Activated T-cell treated with anti-CD3 and anti-CD28 coated beads, Interleukin-2, amount 50 U/mL, for 4 hours (primary cell): ENCODE measurements at places on chromosomes 16 and 17.

- DNase-seq = no peak
These were observed 3.6 kb downstream of the COG1 start for GRCh38 chr17:73196500-73196899.

GRCh38 chr17:65261682-65262636 lies 124.8 kb downstream of the RGS9 start:
- DNase-seq = no peak

DNA sequence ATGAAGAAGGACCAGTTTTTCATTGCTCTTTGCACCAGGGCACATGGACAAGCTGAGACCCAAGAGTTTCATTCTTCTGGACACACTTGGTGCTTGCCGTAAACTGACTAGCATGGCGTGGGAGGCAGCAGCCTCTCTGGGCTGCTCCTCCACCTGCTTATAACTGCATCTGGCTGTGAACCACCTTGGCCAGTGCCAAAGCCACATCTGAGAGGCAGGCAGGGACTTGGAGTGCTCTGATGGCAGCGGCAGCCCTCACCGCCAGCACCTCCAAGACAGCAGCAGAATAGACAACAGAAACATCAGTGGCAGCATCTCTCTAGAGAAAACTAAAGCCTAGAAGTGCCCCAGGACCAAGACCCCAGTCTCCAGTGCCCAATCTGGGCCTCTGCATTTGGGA lies 4.7 kb downstream of the KRT37 start:
- no peak for DNase-seq

GRCh38 chr17:44792276-44792675 lies 33.5 kb downstream of the ADAM11 start:
- DNase-seq = no peak

DNA sequence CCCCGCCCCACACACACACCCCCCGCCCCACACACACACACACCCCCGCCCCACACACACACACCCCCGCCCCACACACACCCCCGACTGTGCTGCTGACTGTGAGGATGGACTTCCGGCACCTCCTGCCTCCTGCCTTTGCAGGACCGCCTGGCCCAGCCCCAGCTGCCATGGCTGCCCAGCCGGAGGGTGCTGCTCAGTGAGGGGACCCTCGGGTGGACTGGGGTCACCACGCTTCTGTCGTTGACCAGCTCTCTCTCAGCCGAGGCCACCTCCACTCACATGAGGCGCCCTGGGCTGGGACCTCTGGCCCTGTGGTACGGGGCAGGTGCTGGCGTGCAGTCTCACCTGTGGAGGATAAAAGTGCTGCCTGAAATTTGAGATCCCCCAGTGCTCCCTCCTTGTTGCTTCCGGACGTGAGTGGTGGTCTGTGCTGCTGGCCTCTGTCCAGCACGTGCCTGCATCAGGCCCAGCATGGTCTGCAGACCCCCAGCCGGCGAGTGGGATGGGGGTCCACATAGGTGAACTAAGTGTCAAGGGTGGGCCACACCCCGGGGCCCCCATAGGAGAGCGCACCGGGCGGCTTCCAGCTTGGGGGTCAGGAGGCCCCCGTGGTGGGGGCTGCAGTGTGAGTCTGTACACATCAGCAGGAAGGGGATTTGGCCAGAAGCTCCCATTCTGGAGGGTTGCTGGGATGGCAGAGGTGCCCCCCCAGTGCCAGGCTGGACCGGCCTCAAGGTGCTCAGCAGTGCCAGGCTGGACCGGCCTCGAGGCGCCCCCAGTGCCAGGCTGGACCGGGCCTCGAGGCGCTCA lies 11.2 kb downstream of the METRNL start:
- no peak for DNase-seq

- DNase-seq = no peak
These were observed 10.0 kb upstream of the BHLHA9 start for GRCh38 chr17:1260086-1260769.

GRCh38 chr17:3506054-3506453 lies 30.3 kb downstream of the ASPA start:
- DNase-seq = no peak

- no peak for DNase-seq
These were observed 344.4 kb upstream of the ASIC2 start for GRCh38 chr17:33637534-33637933.

- DNase-seq = no peak
These were observed 20.9 kb downstream of the ENGASE start for GRCh38 chr17:79095345-79096055.

DNA sequence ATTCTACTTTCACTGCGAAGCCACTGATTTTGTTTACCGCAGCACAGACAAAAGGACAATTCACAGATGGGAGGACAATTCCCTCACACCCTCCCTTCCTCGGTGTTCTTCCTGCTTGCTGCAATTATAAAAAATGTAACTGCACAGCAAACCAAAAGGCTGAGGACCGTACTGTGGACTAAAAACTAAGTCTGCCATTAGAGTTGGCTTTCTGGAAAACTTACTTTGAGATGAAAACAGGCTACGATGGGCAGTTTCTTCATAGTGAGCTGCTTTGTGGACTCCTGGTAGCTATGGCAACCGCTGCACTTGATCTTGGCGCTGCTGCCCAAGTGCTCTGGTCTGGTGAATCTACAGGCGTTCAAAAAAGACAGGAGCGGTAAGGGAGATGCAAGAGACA lies 35.2 kb downstream of the USP22 start:
- DNase-seq = no peak

GRCh38 chr17:50221864-50222545 lies 20.6 kb upstream of the COL1A1 start:
- no peak for DNase-seq

GRCh38 chr17:57032343-57032742 lies 52.7 kb upstream of the AKAP1 start:
- DNase-seq = no peak

DNA sequence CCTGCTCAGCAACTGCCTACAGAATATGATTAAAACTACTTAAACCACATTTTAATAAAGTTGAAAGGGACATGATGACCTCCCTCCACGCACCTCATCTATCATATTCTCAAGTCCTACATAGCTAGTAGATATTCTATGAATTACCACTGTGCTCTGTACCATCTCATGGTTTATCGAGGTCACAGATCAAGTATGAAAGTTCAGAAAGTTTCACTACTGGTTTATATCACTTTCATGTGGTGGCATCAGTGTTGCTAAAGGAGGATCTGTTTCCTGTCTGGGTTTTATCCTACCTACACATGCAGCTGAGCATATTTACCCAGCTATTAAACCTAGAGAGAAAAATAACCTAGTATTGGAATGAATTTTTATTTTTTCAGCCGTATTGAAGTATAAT lies 214.9 kb upstream of the MON1B start:
- DNase-seq = no peak

DNA sequence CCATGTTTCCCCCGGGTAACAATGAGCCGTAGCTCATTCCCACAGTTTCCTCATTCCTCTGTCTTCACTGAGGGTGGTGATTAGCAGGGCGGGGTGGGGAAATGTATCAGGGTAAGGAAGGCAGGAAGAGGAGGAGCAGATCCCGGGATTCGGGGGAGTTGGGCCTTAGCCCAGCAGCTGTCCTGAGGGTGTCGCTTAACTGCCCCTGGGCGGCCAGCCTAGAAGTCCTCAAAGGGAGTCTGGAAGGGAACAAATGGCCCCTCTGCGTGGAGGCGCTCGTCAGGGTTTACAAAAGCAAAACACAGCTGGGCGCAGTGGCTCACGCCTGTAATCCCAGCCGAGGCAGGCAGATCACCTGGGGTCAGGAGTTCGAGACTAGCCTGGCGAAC lies 14.3 kb downstream of the MLYCD start:
- no peak for DNase-seq

DNA sequence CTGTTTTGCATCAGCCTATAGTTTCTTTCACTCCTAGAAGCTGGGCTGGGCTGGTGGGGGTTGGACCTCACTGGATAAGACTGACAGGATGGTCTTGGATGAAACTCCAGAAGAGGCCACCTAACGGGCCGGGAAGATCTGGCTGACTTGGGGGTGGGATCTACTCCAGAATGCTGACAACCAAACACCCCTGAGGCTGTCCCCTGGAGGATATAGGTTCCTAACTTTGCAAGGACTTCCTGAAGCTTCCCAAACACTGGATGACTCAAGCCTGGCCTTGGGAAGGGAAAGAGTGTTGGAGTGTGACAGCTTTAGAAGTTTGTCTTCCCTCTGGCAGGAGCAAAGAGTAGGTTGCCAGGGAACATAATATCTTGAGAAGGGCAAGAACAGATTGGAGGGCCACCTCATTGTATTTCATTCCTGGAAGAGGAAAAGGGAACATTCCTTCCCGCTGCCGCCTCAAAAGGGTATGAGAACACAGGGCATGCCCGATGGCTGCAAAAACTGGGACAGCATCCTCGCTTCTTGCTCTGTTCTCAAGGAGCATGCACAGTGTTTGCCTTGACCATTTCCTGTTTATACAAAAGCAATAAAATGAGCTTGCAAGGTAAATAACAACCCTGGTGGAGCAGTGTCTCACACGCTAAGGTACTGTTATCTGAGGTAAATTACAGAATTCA lies 6.8 kb upstream of the CYB5B start:
- no peak for DNase-seq

GRCh38 chr17:68511671-68512246 lies 471 bp upstream of the PRKAR1A start:
- peak; percentile 65 for DNase-seq

DNA sequence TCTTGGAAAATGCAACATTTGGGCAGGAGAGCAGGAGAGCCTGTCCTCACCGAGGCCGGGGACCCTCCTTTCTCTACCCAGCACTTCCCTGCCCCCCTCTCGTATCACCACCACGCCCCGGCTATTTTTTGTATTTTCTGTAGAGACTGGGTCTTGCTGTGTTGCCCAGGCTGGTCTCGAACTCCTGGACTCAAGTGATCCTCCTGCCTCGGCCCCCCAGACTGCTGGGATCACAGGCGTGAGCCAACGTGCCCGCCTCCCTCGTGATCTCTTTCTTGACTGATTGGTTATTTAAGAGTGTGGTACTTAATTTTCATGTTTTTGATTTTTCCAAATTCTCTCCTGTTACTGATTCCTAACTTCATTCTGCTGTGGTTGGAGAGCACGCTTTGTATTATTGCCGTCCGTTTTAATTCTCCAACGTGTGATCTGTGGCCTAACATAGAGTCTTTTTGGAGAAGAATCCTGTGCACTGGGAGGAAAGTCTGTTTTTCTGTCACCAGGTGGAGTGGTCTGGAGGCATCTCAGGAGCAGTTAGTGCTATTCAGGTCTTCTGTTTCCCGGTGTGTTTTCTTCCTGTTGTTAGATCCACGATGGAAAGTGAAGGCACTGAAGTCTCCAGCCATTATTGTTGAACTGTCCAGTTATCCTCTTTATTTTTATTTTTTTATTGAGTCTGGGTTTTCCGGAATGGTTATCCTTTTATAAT lies 40.4 kb downstream of the ZNF778 start:
- DNase-seq = no peak

GRCh38 chr17:51508048-51508447 lies 247.7 kb downstream of the UTP18 start:
- no peak for DNase-seq

DNA sequence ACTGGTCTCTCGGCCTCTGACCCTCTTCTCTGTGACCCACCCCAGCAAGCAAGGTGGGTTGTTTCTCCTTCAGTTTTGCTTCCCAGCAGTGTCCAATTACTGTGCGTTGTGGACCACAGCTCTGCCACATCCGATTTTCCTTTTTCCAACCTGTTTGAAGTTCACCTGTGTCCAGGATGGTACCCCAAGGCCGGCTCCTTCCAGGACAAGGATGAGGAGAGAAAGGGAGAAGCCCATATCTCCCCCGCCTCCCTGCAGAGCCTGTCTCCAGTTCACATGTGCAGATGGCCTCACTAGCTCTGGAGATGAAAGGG lies 13.5 kb downstream of the NMRAL1 start:
- no peak for DNase-seq
